Hepatic stellate cell (primary cell): ENCODE measurements at places on chromosomes 7 and 10.
A peak's percentile ranks its signal among the peaks of the same experiment; 100 is the strongest.

GRCh38 chr7:113100121-113100603, 13.5 kb upstream of the GPR85 start:
- no peak for DNase-seq

DNA sequence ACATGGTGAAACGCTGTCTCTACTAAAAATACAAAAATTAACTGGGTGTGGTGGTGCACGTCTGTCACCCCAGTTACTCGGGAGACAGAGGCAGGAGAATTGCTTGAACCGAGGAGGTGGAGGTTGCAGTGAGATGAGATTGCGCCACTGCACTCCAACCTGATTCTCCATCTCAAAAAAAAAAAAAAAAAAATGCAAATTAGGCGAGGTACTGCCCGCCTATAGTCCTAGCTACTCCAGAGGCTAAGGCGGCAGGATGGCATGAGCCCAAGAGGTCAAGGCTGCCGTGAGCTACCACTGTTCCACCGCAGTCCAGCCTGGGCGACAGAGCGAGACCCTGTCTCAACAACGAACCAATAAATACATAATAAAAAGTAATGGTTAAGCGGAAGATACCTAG, 1.1 kb upstream of the EIF4H start:
- DNase-seq = no peak

DNA sequence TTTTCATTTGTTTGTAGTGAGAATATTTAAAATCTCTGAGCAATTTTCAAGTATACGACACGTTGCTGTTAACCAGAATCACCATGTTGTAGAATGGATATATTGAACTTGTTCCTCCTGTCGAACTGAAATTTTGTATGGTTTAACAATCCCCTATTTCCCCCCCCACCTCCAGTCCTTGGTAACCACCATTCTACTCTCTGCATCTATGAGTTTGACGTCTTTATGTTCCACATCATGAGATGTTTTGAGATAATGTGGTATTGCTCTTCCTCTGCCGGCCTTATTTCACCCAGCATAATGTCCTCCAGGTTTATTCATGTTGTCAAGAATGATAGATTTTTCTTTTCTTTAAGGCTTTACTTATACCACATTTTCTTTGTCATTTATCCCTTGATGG, 17.4 kb upstream of the PRKCQ start:
- no peak for DNase-seq

GRCh38 chr7:3879355-3880075, 578.5 kb downstream of the SDK1 start:
- no peak for DNase-seq

DNA sequence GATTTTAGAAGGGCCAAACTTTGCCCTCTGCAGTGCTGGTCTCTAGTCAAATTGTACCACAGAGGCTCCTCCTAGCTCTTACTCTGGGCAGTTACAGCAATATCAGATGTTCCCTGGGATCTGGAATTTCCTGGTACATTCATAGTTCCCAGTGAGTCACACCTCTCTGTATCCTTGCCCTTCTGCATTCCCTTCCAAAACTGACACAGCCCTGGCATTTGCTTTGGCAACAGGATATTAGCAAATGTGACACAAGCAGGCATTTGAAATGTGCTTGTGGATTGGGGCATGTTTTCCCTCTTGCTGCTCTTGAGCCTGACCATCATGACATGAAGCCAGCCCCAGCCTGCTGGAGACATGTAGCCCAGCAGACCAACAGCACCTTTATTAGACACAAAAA, 284.7 kb upstream of the AKR1E2 start:
- peak; percentile 65 for DNase-seq

GRCh38 chr7:1938788-1939433, 268.8 kb downstream of the ELFN1 start:
- no peak for DNase-seq

DNA sequence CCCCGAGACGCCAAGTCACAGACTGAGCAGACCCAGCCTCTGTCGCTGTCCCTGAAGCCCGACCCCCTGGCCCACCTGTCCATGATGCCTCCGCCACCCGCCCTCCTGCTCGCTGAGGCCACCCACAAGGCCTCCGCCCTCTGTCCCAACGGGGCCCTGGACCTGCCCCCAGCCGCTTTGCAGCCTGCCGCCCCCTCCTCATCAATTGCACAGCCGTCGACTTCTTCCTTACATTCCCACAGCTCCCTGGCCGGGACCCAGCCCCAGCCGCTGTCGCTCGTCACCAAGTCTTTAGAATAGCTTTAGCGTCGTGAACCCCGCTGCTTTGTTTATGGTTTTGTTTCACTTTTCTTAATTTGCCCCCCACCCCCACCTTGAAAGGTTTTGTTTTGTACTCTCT, 215.6 kb downstream of the TCF7L2 start:
- DNase-seq = no peak

GRCh38 chr7:12488341-12488740, 82.2 kb upstream of the SCIN start:
- no peak for DNase-seq

- no peak for DNase-seq
Observed at GRCh38 chr10:1464881-1465417, 272.4 kb downstream of the ADARB2 start.

GRCh38 chr10:71277914-71278665, 41.0 kb upstream of the SLC29A3 start:
- DNase-seq = no peak

- no peak for DNase-seq
Observed at GRCh38 chr7:140607441-140607989, 33.1 kb downstream of the DENND2A start.

DNA sequence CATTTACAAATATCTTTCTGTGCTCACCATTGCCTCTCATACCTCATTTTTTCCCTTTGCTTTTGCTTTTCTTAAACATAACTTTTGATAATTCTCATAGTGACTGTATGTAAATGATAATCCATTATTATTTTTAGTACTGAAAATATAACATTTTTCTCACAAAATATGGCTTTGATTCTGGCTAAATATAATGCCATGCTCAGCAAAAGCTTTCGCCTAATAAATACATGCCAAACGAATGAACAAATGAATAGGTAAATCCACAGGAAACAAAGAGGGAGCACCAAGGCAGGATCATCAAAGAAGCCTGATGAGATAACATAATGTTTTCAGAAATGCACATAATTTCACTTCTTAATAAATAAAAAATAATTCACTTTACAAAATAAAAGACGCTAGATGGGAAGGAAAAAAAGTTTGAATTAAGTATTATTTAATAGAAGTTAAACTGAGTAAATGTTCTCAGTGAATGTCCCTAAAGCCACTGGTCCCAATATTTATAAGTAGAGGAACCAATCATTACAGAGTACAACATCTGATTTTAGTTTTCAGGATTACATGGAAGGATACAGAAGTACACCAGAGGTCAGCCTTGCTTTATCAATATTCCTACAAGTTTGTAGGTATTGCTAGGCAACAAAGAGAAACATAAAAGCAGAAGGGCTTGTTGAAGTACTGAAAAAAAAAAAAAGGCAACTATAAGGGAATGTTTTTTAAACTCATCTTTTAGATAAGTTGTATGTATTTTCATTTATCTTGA, 52.3 kb downstream of the RNLS start:
- no peak for DNase-seq

DNA sequence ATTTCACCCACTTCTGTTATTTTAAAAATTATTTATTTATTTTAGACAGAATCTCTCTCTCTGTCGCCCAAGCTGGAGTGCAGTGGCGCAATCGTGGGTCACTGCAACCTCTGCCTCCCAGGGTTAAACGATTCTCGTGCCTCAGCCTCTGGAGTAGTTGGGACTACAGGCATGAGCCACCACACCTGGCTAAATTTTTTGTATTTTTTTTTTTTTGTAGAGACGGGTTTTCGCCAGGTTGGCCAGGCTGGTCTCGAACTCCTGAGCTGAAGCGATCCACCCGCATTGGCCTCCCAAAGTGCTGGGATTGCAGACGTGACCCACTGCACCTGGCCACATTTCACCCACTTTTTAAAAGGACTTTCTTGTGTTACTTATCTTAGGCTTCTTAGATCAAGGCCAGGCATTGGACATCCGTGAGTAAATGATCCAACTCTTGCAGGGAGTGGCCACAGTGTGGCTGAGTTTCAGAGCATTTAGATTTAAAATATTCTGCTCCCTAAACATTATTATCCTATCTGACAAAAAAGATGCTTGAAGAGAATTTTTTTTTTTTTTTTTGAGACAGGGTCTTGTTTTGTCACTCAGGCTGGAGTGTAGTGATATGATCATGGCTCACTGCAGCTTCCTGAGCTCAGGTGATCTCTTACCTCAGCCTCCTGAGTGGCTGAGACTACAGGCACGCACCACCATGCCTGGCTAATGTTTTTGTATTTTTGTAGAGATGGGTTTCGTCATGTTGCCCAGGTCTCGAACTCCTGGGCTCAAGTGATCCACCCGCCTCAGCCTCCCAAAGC, 14.4 kb downstream of the SNX10 start:
- DNase-seq = no peak

- DNase-seq = peak; percentile 22
Observed at GRCh38 chr7:79820387-79820786, 314.2 kb upstream of the GNAI1 start.

DNA sequence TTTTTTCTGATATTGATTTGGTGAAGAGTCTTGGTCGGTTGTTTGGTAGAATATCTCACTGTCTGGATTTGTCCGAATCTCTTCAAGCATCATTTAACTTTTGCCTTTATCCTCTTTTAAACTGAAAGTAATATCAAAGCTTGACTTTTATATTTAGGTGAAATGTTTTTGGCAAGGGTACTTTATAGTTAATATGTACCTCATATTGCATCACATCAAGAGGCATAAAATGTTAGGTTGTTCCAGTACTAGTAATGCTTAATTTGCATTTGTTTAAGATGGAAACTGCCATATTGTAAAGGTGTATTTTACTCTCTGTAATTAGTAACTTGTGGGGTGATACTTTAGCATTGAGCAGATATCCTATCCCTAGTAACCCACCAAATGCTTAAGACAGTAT, 17.1 kb upstream of the DDX21 start:
- DNase-seq = no peak

DNA sequence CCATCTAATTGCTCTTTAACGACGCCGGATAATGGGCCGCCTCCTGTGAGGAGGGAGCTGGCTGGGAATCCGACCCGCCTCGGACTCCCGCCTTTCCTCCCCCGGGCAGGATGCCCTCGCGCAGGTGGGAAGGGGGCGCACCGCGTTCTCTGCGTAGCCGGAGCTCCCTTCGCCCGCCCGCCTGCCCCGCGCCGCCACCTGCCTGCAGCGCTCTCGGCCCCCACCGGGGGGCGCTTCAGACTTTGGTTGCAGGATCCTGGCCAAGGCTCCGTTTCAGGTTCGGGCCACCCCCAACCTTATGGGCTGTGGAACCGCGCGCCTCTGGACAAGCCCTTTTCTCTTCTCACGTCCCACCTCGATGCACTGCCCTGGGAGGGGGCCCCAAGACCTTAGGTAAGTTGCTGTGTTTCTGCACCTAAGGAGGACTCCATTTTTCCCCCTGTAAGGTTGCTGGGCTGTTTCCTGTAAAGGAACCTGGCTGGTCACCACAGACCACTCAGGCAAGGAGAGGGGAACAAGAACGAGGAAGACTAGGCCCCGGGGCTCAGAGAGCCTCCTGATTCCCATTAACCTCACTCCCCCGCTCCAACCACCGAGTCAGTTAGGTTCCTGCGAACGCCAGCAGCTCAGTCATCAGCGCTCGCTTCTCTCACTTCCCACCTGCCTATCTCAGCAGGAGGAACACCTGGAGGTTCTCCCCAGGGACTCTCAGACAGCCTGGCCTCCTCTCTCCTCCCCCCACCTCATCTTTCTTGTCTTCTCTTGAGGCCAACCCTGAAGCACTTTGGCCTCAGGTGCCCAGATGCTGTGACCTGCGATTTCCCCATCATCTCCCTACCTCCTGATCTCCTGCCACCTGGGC, 11.3 kb upstream of the KAZALD1 start:
- DNase-seq = peak; percentile 78

- no peak for DNase-seq
Observed at GRCh38 chr7:127736511-127736910, 84.5 kb downstream of the SND1 start.

GRCh38 chr7:10703981-10704380, 269.7 kb upstream of the PHF14 start:
- no peak for DNase-seq

DNA sequence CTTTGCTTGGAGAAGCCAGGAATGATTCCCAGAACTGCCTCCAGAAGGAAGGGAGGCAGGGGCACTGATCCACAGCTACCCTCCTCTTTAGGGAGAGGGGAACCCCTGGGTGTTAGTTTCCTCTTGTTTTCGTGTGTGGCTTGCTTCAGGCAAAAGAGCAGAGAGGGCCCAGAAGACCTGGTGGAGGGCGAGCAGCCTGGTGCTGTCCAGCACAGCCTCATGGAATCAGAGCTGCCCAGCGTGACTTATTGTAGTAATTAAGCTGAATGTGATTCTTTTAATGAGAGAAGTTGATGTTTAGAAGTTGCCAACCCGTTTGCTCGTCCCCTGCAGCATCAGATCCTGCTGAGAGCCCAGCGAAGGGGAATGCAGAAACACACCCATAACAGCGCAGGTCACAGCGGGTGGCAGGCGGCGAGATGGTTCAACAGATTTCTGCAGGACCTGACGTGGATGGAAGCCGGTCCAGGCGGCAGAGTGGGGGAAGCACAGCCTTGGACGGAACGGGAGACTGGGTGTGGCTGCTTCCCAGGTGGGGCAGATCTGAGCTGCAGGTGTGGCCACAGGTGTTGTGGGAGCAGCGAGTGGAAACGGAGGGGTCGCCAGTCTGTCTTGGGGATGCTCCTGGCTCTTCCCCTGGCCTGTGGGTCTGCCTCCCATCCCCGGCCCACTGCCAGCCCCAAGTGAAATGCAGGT, 53.7 kb upstream of the SHH start:
- DNase-seq = no peak

- peak; percentile 76 for DNase-seq
Observed at GRCh38 chr10:71696628-71697326, 22.8 kb downstream of the C10orf105 start.

- no peak for DNase-seq
Observed at GRCh38 chr7:12031638-12032037, 179.5 kb upstream of the TMEM106B start.

DNA sequence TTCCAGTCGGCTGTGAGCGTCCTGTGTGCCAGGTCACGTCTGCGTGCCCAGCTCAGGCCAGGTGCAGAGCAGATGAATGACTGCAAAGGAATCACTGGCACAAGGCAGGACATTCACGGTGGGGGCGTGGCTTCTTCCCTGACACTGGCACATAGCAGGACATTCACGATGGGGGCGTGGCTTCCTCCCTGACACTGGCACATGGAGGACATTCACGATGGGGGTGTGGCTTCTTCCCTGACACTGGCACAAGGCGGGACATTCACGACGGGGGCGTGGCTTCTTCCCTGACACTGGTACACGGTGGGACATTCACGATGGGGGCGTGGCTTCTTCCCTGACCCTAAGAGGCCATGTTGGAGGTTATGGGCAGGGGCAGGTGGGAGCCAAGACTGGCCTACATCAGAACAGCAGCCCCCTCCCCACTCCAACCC, 64.3 kb downstream of the MYL10 start:
- DNase-seq = no peak

DNA sequence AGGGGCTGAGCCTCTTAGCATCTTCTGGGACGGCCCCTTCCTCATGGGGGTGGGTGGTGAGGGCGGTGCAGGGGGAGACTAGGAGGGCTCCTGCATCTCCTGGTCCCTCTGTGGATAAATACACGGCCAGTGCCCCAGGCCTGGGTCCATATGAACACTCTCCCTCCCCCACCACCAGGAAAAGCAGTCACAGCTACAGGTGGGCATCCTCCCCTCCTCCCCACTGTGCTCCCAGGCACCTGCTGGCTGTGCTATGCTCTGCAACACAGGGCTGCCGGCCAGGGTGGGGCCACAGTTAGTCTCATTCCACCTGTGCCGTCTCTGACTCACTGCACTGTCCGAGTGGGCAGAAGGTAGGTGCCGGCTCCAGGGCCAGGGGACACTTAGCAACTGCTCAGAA, 87.3 kb upstream of the INSIG1 start:
- DNase-seq = no peak

GRCh38 chr7:69994218-69994617, 395.9 kb downstream of the AUTS2 start:
- DNase-seq = no peak
